ENCODE measurements at places on chromosomes 4 and X.

DNA sequence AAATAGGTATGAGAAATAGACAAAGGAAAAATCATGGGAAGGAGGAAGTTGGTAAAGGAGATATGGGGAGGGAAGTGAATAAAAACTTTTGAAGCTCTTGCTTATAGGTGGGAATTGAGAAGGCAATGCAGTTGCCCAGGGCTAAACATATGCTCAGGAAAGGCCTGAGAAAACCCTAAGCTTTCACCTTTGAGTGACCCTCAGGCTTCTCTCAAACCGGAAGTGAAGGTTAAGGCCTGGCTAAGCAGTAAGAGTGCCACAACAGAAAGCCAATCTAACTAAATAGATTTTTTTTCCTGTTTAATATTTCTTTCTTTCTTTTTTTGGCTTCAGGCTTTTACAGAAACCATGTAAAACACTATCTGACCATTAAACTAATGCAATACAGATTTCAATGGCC lies 69.5 kb upstream of the GABRA3 start:
- DNase-seq = no peak

GRCh38 chrX:130676861-130677260 lies 226.1 kb downstream of the ENOX2 start:
- DNase-seq = no peak

GRCh38 chr4:95505151-95505550 lies 43.6 kb downstream of the UNC5C start:
- no peak for DNase-seq

- DNase-seq = no peak
Measured at GRCh38 chr4:74428276-74428675, 16.7 kb upstream of the AREG start.

GRCh38 chr4:183984566-183984965 lies 79.5 kb downstream of the STOX2 start:
- no peak for DNase-seq

- DNase-seq = no peak
Measured at GRCh38 chr4:146098397-146098796, 77.1 kb upstream of the LSM6 start.

GRCh38 chr4:62117886-62118285 lies 917.8 kb downstream of the ADGRL3 start:
- no peak for DNase-seq

- no peak for DNase-seq
Measured at GRCh38 chr4:35347276-35347675, 897.0 kb downstream of the ARAP2 start.

DNA sequence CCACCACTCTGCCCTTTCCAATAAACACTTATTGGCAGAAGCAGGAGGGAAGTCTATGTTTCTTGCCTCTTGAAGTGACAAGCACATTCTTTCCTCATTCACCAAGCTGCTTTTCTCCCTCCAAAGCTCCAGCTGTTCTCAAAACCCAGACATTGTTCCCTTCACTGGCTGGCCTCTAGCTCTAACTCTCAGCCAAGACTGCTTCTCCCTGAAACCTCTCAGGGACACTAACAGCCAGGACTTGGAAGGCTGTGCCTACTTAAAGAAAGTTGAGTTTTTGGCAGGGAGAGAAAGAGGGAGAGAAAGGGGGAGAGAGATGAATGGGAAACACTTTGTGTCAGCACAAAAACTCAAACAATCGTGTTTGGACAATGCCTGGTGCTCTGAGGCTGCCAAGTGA lies 99.5 kb downstream of the COX18 start:
- DNase-seq = no peak

DNA sequence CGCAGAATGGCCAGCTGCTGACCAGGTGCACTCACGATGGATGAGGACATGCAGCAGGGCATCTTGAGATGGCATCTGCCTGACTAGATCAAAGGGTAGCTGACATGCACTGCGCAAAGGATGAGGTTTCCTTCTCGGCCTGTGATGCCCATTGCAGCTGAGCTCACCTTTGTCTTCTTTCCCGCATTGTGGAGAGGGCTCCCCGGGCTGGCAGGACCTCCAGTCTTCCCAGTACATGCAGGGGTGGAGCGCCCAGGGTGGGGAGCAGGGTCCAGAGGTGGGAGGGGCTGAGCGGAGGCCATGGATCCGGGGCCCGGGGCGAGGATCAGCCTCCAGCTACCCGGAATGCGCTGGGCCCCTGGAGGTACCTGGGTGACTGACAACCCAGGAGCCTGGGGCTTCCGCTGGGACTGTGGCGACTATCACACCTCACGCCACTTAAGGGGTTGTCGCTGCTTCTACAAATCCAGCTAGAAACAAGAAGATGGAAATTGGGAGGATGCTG lies 12.0 kb downstream of the TREX2 start:
- DNase-seq = no peak

Measured in hematopoietic multipotent progenitor cell treated with erythropoietin and hydrocortisone succinate and interleukin-3 and kit ligand, for 15 days (in vitro differentiated cells).